Immature natural killer cell (primary cell): ENCODE measurements at places on chromosomes 16 and 17.

- peak overlapping the region; percentile 98 for H3K27ac ChIP-seq
- peaks cover 9% of the 10 kb centered on the region for H3K27me3 ChIP-seq
- H3K4me3 ChIP-seq: peak overlapping the region; percentile 99
- DNase-seq: no peak
- peaks cover 15% of the 10 kb centered on the region for H3K4me1 ChIP-seq
- H3K36me3 ChIP-seq: peaks cover 18% of the 10 kb centered on the region
Observed at GRCh38 chr17:4796552-4796920, 572 bp downstream of the PSMB6 start.

DNA sequence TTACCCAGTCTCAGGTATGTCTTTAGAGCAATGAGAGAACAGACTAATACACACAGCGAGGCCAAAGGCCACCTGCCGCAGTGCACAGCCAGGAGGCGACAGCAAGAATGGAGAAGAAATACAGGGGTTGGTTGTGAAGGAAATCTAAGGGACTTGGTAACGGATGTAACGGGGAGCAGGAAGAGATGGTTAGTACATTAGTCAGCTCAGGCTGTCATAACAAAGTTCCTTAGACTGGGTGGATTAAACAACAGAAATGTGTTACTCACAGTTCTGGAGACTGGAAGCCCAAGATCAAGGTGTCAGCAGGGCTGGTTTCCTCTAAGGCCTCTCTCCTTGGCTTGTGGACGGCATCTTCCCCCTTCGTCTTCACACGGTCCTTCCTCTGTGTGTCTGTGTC, 47.1 kb downstream of the TVP23C start:
- no peaks in the 10 kb centered on the region for H3K27me3 ChIP-seq
- no peak overlapping the region for H3K27ac ChIP-seq
- H3K36me3 ChIP-seq: peaks cover 31% of the 10 kb centered on the region
- H3K4me3 ChIP-seq: no peak overlapping the region
- H3K4me1 ChIP-seq: peaks cover 6% of the 10 kb centered on the region

GRCh38 chr17:38343608-38344419, at the start of gene GPR179:
Gene GPR179 (minus strand): TSS chr17:38343956. CDS start chr17:38343789, 167 bp downstream.
- H3K36me3 ChIP-seq: no peaks in the 10 kb centered on the region
- H3K4me1 ChIP-seq: peaks cover under 1% of the 10 kb centered on the region
- H3K27ac ChIP-seq: no peak within 1 kb of the TSS
- H3K4me3 ChIP-seq: no peak within 1 kb of the TSS

- no peak overlapping the region for H3K27ac ChIP-seq
- peaks cover 12% of the 10 kb centered on the region for H3K4me1 ChIP-seq
- DNase-seq: no peak
- peak overlapping the region; percentile 88 for H3K4me3 ChIP-seq
- H3K36me3 ChIP-seq: no peaks in the 10 kb centered on the region
Observed at GRCh38 chr16:31488468-31489297, 5.8 kb downstream of the SLC5A2 start.

GRCh38 chr16:35207059-35207999, 1747.9 kb downstream of the TP53TG3F start:
- no peaks in the 10 kb centered on the region for H3K4me1 ChIP-seq
- no peak overlapping the region for H3K27ac ChIP-seq
- H3K4me3 ChIP-seq: no peak overlapping the region
- H3K36me3 ChIP-seq: no peaks in the 10 kb centered on the region
- no peaks in the 10 kb centered on the region for H3K27me3 ChIP-seq
- no peak for DNase-seq

- DNase-seq: no peak
- H3K4me3 ChIP-seq: no peak overlapping the region
- H3K27ac ChIP-seq: no peak overlapping the region
- no peaks in the 10 kb centered on the region for H3K36me3 ChIP-seq
- peaks cover 9% of the 10 kb centered on the region for H3K27me3 ChIP-seq
Observed at GRCh38 chr17:13702266-13702665, 100.5 kb upstream of the HS3ST3A1 start.

DNA sequence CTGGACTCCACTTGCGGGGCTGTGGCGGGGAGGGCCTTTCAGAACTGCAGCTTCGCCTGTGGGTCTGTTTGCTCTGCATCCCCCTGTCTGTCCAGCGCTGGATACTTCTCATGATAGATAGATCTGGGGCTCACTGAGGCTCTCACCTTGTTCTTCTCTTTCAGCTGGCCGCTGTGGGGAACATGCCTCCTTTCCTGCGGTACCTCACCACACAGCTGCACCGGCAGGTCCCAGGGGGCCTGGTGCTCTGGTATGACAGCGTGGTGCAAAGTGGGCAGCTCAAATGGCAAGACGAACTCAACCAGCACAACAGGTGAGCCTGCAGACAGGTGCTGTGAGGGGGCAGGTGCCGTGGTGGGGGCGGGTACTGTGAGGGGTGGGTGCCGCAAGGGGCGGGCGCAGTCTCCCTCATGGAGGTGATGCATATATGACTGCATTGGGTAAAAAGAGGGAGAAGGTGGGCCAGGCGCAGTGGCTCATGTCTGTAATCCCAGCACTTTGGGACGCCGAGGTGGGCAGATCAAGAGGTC, 6.2 kb downstream of the ENGASE start:
- H3K4me3 ChIP-seq: no peak overlapping the region
- DNase-seq: no peak
- H3K27ac ChIP-seq: no peak overlapping the region
- peaks cover 8% of the 10 kb centered on the region for H3K36me3 ChIP-seq
- H3K4me1 ChIP-seq: peaks cover 7% of the 10 kb centered on the region
- H3K27me3 ChIP-seq: no peaks in the 10 kb centered on the region
